ENCODE measurements at places on chromosomes 3 and 15. TPM values are rescaled to one million over a fixed set of nuclear protein-coding genes. Genes with fewer than 3 reads are reported as not detected.

DNA sequence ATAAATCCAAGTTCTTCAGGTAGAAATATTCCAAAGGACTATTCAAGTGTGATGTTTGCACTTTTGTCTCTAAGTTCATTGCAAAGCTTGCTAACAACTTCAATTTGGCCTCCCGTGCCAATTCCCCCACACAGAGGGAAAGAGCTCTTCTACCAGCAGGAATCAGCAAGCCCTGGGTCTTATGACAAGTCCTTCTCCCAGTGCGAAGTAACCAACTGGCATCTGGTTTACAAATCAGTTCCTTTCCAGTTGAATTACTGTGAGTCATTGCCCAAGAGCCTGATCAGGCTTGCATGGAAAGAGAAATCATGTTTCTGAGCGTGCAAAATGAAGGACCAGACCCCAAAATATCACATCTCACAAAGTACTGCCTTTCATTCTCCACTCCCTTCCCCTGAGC lies 62.7 kb upstream of the SLCO3A1 start:
- no peaks in the 10 kb centered on the region for H3K27me3 ChIP-seq
- no peaks in the 10 kb centered on the region for H3K36me3 ChIP-seq
- H3K27ac ChIP-seq = no peak overlapping the region
- no peaks in the 10 kb centered on the region for H3K4me1 ChIP-seq
- DNase-seq = no peak

DNA sequence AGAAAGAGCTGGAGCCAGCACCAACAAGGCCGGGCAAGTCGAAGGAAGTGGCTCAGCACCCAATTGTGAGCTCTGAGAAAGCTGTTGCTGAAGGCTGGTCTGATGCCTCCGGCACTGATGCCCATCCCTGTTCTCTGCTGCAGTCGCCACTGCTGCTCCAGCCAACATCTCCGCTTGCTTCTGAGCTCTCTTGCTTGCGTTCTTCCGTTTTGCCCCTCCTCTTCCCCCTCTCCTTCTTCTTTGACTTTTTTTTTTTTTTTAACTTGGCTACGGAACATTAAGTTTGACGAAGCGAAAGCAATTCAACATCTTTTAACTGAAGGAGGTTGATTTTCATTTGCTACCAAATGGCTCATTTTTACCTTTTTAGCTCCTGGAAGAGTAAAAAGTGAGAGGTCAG lies 442.9 kb downstream of the MCTP2 start:
- no peak overlapping the region for H3K4me3 ChIP-seq
- H3K4me1 ChIP-seq = no peaks in the 10 kb centered on the region
- no peak for DNase-seq
- no peaks in the 10 kb centered on the region for H3K36me3 ChIP-seq
- no peak overlapping the region for H3K27ac ChIP-seq

- no peak overlapping the region for H3K4me3 ChIP-seq
- H3K4me1 ChIP-seq = no peaks in the 10 kb centered on the region
- peaks cover 21% of the 10 kb centered on the region for H3K27me3 ChIP-seq
- H3K36me3 ChIP-seq = no peaks in the 10 kb centered on the region
- DNase-seq = no peak
- H3K27ac ChIP-seq = no peak overlapping the region
These were observed 6.1 kb downstream of the WNT7A start for GRCh38 chr3:13873818-13874217.

- no peaks in the 10 kb centered on the region for H3K4me1 ChIP-seq
- H3K36me3 ChIP-seq = no peaks in the 10 kb centered on the region
- no peaks in the 10 kb centered on the region for H3K27me3 ChIP-seq
- H3K4me3 ChIP-seq = no peak overlapping the region
These were observed 315.1 kb downstream of the ZNF385D start for GRCh38 chr3:21435871-21436270.

The PEX5L gene
- polyA plus RNA-seq = not detected

The PLCB2 gene
- 74.5 TPM for polyA plus RNA-seq

GRCh38 chr15:90819390-90819789 lies 49.0 kb upstream of the FURIN start:
- no peak overlapping the region for H3K27ac ChIP-seq
- no peak overlapping the region for H3K4me3 ChIP-seq
- no peaks in the 10 kb centered on the region for H3K27me3 ChIP-seq
- peaks cover 10% of the 10 kb centered on the region for H3K36me3 ChIP-seq
- no peak for DNase-seq

DNA sequence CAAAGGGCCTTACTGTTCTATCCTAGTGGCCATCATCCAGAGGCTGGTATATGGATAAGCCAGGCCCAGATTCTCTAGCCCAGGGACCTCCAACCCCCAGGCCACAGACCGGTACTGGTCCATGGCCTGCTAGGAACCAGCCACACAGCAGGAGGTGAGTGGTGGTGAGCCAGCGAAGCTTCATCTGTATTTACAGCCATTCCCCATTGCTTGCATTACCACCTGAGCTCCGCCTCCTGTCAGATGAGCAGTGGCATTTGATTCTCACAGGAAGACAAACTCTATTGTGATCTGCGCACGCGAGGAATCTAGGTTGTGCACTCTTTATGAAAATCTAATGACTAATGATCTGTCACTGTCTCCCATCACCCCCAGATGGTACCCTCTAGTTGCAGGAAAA lies 30.1 kb upstream of the TPM1 start:
- H3K4me3 ChIP-seq = no peak overlapping the region
- no peak for DNase-seq
- no peaks in the 10 kb centered on the region for H3K27me3 ChIP-seq
- no peaks in the 10 kb centered on the region for H3K36me3 ChIP-seq

DNA sequence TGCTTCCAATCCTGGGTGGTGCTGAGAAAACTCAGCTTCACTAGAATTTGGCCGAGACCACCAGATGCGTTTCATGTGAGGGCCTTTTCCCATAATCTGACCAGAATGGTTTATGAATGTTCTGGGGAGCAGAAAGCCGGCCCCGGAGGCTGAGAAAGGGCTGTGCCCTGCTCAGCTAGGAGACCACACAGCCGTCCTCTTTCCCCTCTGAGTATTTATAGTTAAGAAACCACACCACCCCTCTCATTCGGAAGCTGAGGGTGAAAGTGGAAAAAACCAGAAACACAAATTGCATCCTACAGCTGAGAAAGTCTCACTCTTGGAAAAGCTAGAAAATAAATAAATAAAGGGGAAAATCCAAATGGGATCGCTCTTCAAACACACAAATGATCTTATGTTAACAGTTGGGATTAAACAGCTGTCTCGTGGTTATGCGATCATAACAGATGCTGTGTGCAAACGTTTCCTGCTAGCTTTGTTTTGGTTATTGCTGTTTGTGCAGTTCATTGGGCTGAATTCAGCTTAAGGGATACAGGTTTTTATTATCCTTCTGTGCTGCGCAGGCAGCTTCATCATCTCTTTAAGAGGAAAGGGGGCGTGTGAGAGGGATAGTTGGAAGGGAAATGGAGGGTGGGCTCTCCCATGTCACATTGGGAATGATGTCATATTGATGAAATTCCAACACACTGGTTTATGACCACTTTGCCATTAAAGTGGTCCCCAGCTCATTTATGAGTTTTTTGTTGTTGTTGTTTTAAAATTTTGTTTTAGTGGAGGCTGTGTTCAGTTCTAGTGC lies 1026.2 kb upstream of the NR2F2 start:
- H3K4me3 ChIP-seq = no peak overlapping the region
- no peaks in the 10 kb centered on the region for H3K27me3 ChIP-seq
- no peaks in the 10 kb centered on the region for H3K36me3 ChIP-seq
